Kidney tubule cell (primary cell): ENCODE measurements at places on chromosomes 3 and 15.
A peak's percentile ranks its signal among the peaks of the same experiment; 100 is the strongest.

GRCh38 chr15:80611543-80612080 is 83.5 kb upstream of the ABHD17C start:
- no peak for DNase-seq

- peak; percentile 53 for DNase-seq
Measured at GRCh38 chr15:80699981-80700380, 4.9 kb downstream of the ABHD17C start.

DNA sequence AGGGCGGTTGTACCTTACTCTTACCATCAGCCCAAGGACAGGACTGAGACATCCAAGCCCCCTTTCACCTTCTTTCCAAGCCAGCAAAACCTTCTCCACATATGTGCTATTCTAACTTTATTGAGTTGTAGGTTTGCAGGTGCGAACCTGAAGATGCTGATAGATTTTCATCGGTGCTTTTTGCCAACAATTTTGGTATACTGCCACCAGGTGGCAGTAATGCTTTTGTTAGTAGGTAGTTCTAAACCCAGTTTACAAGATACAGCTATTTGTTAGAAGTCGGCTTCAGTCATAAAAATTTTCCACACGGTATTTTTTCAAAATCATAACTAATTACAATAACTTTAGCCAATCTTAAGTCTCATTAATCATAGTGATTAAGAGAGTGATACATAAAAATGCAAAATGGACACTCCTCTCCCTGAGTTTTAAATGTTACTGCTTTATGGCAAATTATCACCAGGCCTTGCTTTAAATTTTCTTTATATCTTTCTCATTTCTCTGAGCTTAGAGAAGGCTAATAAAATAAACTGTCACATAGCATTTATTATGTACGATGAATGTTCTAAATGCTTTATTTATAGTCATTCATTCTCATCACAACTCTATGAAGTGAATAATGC is 636 bp downstream of the TBC1D21 start:
- peak; percentile 67 for DNase-seq

DNA sequence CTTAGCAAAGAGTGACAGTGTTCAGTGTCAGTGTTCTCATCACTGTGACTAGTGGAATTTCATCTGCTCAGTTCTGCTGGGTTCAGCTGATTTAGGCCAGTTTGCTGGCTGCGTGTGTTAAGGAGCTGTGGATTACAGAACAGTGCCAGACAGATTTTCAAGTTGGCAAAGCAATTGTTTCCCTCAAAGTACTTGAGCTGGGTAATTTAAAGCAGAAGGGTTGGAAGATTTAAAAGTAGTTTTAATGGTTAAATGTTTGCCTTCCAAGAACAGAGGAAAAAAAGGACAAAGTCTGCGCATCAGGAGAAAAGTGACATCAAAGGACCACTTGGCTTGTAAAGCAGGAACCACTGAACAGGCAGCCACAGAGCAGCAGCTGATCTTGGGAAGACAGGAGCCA is 8.7 kb downstream of the ESYT3 start:
- DNase-seq: no peak

DNA sequence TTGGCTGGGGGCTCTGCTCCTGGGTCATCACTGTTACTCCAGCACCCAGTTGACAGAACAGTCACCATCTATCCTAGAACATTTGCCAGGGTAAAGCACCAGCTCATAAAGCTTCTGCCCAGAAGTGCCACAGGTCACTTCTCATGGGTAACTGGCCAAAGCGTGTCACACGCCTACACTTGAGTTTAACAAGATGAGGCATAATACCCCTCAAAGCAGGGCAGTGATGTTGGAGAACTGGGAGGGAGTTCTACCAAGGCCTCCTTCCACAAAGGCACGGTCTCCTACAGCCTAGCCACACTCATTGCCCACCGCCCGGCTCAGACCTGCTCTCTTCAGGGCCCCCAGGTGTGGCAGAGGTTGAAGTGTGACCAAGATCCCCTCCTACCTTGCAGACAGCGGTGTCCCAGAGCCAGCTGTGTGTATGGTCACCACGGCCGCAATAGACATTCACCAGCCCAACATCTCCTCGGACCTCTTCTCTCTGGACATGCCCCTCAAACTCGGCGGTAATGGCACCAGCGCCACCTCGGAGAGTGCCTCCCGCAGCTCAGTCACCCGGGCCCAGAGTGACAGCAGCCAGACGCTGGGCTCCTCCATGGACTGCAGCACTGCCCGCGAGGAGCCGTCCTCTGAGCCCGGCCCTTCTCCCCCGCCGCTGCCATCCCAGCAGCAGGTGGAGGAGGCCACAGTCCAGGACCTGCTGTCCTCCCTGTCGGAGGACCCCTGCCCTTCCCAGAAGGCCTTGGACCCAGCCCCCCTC is 107.7 kb downstream of the ETFA start:
- no peak for DNase-seq

- DNase-seq: no peak
Measured at GRCh38 chr3:177351757-177352158, 154.5 kb upstream of the TBL1XR1 start.

GRCh38 chr15:39717134-39717533 is 65.5 kb downstream of the FSIP1 start:
- DNase-seq: no peak

DNA sequence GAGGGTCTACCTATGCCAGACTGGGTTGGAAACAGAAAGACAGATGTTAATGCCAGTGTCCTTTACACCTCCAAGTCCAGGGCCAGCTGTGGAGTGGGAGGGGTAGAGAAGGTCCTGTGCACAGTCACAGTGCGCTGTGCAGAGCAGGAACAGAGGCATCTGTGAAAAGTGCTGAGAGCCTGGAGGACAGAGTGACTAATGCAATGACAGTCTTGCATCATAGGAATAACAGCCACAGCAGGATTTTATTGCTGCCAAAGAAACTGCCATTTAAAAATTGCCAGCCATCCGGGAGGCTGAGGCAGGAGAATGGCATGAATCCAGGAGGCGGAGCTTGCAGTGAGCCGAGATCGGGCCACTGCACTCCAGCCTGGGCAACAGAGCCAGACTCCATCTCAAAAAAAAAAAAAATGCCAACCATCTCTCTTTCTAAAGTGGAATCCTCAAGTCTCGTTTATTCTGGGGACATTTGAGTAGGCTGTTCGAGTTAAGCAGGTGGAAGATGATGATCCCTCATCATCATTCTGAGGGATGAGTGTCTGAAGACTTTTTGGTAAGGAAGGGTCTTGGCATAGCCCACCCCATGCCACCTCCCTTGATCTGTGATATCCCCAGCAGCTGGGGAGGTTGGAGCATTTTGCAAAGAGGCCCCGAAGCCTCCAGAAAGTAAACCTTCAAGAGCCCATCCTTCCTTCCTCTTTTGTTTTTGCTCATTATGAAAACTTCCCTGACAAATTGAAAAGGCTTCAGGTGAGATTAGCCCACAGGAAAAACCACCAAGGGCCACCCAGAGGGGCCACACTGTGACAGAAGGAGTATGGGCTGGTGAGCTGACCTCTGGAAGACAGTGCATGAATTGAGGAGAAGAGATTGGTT is 7.7 kb downstream of the CCR2 start:
- DNase-seq: peak; percentile 69

GRCh38 chr3:136381051-136381450 is 130.9 kb downstream of the PCCB start:
- no peak for DNase-seq

DNA sequence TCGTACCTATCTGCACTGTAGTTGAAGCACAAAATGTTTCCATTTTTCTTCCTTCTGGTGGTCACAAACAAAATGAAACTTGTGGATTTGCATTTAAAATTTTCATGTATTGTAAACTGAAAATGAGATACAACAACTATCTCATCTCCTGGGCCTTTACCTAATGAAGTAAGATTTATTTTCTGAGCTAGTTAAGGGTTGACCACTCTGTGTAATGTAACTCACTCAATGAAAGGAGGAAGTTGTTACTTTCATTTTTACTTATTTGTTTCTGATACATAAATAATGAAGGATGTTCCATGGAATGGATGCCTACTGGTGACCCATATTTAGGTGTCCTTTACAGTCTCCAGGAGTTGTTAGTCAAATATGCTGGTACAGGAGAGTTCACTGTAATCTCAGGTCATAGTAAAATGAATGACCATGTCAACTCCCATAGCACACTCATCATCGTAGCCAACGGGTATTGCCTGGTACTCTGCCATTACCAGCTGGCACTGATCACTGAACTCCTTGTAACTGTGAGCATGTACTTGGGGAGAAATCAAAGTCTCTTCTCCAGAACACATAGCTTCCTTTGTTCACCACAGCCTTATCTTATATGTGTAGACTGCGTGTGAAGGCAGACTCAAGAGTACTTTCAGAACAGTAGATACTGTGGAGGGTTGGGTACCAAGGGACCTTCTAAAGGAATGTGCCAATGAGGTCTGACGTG is 474.2 kb upstream of the ROBO2 start:
- no peak for DNase-seq

DNA sequence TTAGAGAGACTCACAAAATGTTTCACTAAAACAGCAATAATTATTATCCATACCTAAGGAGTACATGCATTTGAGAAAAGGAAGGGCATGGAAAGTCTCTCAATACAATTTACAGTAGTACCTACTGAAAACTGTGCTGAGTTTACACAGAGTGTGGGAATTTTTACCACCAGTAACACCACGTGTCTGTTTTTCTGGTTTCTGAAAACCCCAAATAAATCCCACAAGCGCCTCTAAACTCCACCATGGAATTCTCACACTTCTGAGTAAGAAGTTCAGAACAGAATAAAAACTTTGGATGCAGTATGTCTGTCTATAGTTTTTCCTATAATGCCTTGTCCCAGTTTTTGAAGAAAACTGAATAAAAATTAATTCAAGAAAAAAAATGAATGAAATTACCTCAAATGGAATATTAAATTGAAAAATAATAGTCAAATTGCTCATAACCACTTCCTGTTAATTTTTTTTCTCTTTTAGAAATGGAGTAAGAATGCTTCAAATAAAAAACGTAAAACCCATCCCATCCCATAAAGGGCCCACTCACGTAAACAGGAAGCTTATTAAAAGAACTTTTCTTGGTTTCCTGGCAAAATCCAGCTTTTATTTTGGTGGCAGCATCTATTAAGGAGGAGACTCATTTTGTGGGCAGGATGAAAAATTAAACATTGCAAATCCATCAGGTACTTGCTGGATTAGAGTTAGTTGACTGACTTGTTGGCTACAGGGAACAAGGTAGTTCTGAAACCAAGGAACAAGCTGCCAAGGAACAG is 378.1 kb downstream of the TIGIT start:
- no peak for DNase-seq

GRCh38 chr3:64653101-64653500 is 34.7 kb downstream of the ADAMTS9 start:
- peak; percentile 44 for DNase-seq

DNA sequence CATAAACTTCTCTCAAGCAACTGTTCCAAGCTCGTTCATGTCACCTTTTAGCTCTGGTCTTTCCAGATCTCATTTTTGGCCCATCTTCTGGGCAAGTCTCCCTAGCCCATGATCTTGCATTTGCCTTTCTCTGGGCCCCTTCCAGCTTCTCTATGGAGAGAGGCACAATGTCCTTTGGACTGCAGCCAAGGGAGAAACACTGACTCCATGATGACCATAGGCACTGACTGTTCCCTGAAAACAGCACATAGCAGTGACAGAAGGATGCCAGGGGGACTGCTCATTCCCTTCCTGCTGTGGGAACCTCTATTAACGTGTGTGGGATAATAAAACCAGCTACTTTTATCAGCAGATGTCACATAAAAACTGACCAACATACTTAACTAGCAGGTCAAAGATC is 60.3 kb downstream of the STRIT1 start:
- peak; percentile 85 for DNase-seq

- peak; percentile 90 for DNase-seq
Measured at GRCh38 chr3:42683875-42684598, 1.3 kb upstream of the KLHL40 start.

- no peak for DNase-seq
Measured at GRCh38 chr15:89205991-89206585, 15.3 kb downstream of the RLBP1 start.

- no peak for DNase-seq
Measured at GRCh38 chr3:114104414-114104813, 47.9 kb downstream of the QTRT2 start.

DNA sequence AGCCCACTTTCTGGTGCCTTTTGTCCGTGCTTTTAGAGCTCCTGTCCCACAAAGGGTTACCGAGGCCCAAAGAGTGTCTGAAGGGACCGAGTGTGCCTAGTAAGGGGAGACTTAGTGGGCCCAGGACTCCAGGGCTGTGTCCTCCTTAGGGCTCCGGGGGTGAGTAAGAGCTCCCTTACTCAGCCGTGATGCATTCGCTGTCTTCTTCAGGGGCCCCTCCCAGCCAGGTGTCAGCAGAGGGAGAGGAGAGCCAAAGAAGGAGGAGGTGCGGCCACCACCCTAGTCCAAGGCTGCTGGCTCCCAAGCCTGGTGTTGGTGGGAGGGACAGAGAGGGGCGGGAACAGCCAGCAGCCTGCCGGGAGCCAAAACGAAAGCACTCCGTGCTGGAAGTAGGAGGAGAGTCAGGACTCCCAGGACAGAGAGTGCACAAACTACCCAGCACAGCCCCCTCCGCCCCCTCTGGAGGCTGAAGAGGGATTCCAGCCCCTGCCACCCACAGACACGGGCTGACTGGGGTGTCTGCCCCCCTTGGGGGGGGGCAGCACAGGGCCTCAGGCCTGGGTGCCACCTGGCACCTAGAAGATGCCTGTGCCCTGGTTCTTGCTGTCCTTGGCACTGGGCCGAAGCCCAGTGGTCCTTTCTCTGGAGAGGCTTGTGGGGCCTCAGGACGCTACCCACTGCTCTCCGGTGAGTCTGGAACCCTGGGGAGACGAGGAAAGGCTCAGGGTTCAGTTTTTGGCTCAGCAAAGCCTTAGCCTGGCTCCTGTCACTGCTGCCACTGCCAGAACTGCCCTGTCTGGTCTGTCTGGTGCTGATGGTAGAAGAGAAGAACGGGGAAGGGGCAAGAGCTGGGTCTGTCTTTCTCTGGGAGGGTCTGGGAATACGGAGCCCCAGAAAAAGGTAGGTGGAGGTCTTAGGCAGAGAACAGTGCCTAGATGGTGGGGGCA is at the start of gene IL17RC:
Gene IL17RC (plus strand): TSS at position 365 of the 947 bp plus-strand sequence. CDS start 218 bp downstream, at position 583.
- peak; percentile 97 for DNase-seq

DNA sequence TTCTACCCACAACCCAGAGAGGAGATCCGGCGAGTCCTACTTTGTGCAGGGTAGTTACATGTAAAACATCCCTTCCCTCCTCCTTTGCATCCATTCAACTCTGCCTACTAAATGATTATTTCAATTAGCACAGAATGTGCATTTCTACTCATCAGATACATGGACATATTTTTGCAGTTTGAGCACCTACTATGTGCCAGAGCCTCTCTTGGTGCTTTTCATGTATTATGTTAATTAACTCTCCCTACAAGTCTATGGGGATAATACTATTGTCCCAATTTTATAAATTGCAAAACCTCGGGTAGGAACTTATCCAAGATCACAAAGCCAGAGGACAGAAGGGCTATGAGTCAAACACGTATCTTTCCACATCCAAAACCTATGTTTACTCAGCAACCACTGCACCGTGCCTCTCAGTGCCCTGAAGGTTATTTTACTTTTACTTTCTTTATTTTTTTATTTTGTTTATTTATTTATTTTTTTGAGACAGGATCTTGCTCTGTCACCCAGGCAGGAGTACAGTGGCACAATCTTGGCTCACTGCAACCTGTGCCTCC is 432.8 kb downstream of the MAGI1 start:
- no peak for DNase-seq

DNA sequence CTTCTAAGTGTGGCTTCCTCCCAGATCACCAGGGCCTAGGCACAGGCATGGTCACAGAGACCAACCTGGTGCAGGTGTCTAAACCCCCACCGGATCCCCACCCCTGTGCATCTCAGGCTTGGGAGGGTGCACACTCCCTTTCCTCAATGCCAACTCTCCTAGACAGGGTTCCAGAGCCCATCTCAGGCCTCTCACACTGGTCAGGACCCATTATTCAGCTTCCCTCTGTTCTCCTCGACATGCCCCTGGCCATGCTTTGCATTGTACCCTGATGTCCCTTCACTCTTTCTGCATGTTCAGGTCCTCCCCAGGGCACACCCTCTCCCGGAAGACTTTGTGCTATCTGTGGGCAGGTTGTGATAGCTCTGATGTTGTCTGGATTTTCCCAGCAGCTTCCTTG is 23.5 kb downstream of the FGD5 start:
- no peak for DNase-seq
